Fibroblast of lung (primary cell): ENCODE measurements at places on chromosomes 5 and 9.

- DNase-seq: peak; percentile 87
- peaks cover 13% of the 10 kb centered on the region for H3K4me1 ChIP-seq
- no peak overlapping the region for H3K4me3 ChIP-seq
- H3K27ac ChIP-seq: no peak overlapping the region
- H3K27me3 ChIP-seq: no peaks in the 10 kb centered on the region
Measured at GRCh38 chr5:32278406-32278805, 34.3 kb downstream of the MTMR12 start.

DNA sequence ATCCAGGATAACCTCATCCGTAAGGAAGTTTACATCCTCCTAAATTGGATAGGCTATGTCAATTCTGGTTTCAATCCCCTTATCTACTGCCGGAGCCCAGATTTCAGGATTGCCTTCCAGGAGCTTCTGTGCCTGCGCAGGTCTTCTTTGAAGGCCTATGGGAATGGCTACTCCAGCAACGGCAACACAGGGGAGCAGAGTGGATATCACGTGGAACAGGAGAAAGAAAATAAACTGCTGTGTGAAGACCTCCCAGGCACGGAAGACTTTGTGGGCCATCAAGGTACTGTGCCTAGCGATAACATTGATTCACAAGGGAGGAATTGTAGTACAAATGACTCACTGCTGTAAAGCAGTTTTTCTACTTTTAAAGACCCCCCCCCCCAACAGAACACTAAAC is 1.3 kb downstream of the ADRB2 start:
- peak overlapping the region; percentile 0 for H3K4me3 ChIP-seq
- peaks cover 6% of the 10 kb centered on the region for H3K4me1 ChIP-seq
- no peak overlapping the region for H3K27ac ChIP-seq
- no peaks in the 10 kb centered on the region for H3K27me3 ChIP-seq
- H3K36me3 ChIP-seq: no peaks in the 10 kb centered on the region
- peak; percentile 9 for DNase-seq

DNA sequence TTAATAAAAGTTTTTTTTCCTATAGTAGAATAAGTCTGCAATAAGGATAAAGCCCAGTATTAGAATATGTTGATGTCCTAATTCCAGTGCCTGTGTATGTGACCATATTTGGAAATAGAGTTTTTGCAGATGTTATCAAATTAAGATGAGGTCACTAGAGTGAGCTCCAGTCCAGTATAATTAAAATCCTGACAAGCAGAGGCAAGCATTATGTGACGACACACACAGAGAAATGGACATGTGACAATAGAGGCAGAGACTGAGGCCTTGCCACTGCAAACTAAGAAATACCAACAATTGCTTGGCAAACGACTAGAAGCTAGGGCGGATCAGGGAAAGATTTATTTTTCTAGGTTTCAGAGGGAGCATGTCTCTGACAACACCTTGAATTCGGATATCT is 216.4 kb upstream of the CYLC2 start:
- H3K27me3 ChIP-seq: no peaks in the 10 kb centered on the region
- H3K36me3 ChIP-seq: no peaks in the 10 kb centered on the region
- H3K4me1 ChIP-seq: no peaks in the 10 kb centered on the region
- H3K27ac ChIP-seq: no peak overlapping the region

GRCh38 chr5:59333416-59333815 is 560.1 kb downstream of the PDE4D start:
- H3K27ac ChIP-seq: no peak overlapping the region
- DNase-seq: no peak
- no peak overlapping the region for H3K4me3 ChIP-seq
- H3K27me3 ChIP-seq: no peaks in the 10 kb centered on the region

DNA sequence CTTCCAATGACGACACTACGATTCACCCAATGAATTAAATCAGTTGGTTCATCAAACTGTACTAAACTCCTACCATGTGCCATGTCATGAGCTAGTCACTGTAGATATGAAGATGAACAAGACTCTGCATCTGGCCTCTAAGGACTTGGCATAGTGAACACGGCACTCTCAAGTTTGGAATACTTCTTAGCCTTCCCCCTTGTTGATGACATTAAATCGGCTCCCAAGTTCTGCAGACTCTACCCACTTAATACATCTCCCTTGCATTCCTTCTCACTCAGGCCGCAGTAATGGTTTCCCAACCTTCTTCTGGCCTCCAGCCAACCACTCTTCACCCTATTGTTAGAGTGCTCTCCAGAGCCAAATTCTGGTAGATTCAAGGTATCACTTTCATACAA is 184.7 kb downstream of the MAPKAP1 start:
- no peaks in the 10 kb centered on the region for H3K27me3 ChIP-seq
- peaks cover 21% of the 10 kb centered on the region for H3K4me1 ChIP-seq
- no peaks in the 10 kb centered on the region for H3K36me3 ChIP-seq
- DNase-seq: peak; percentile 67
- peak overlapping the region; percentile 92 for H3K27ac ChIP-seq

GRCh38 chr5:419970-420369 is 23.0 kb upstream of the EXOC3 start:
- no peak overlapping the region for H3K4me3 ChIP-seq
- H3K4me1 ChIP-seq: peaks cover 5% of the 10 kb centered on the region
- no peaks in the 10 kb centered on the region for H3K27me3 ChIP-seq
- DNase-seq: no peak
- no peak overlapping the region for H3K27ac ChIP-seq

- no peak overlapping the region for H3K27ac ChIP-seq
- no peaks in the 10 kb centered on the region for H3K4me1 ChIP-seq
Measured at GRCh38 chr5:75890546-75890945, 173.3 kb upstream of the POC5 start.
